ENCODE measurements at places on chromosomes 1 and 21.
A peak's percentile ranks its signal among the peaks of the same experiment; 100 is the strongest.

DNA sequence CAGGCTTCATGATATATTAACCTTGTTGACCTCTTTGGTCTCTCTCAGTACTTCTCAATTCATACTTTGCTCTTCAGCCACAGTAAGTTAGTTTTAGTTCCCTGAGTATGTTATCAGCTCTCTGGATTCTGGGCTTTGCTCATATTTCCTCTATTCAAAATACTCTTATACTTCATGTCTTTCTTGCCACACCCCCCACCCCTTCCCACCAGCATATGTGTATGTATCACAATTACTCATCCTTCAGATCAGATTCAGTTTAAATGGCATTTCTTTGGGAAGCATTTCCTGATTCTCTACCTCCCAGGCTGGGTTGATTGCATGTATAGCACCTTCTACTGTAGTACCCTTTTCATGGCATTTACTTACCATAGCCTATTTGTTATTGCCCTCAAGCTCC lies 28.3 kb downstream of the SLC30A7 start:
- DNase-seq: no peak

DNA sequence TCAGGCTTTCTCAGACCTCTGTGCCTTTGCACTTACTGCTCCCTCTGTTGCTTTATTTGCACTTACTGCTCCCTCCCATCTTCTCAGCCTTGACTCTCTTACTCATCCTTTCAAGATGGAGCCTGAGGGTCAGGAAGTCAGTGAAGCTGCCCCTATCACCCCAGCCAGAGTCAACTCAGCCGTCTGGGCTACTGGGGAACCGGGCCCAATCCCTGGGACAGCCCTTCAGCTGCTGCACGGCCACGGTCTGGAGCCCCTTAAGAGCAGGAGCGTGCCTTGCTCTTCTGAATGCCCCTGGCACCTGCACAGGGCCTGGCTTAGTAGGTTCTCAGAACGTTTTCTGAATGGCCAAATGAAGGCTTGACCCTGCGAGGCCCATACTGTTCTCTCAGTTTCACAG lies 244.4 kb downstream of the FOXD2 start:
- DNase-seq: no peak

DNA sequence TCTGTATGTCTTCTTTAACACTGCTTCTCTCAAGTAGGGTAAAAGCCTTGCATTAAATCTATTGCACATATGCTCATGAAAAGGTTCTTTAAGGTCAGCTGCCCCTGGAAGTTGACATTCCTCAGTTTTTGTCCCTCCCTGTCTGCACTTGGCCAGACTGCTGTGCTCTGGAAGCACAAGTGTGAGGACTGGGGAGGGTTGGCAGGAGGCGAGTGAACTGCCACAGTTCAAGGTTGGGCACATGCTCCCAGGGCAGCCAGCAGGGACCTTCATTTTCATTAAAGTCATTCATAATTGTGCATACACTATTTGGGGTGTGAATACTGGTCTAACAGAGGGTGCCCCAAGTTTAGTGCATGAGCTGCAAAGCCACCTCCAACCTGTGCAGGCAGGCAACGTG lies 10.9 kb upstream of the THEM5 start:
- no peak for DNase-seq

DNA sequence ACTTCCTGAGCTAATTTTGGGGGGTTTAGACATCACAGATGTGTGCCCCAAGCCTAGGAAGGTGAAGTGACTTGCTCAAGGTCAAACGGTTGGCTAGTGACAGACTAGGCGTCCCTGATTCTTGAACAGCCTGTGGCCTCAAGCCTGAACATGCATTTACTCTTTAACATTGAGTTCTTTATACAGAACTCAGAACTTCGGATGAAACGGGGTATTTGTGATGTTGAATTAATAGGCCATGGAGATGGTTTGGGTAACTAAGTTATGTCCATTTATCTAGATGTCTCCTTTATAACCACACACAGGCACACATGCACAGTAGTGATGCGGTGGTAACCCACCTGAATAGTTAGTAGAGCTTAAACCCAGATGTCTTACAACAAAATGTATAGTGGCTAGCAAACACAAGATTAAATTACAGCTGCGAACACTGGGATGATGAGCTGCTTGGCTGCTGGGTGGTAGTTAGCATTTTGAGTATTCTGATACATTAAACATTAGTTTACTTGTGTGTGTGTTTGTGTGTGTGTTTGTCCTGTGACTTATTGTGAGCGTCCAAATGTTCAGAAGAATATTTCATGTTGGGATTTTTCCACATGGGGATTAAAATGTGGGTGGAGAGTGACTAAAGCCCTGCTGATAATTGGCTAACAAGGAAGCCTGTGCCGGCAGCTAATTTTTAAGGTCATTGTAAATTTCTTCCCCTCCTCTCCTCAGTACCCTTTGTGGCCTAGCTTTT lies 2.3 kb downstream of the ATP1A1 start:
- no peak for DNase-seq

GRCh38 chr1:80468356-80468755 lies 1332.4 kb upstream of the ADGRL2 start:
- DNase-seq: no peak

DNA sequence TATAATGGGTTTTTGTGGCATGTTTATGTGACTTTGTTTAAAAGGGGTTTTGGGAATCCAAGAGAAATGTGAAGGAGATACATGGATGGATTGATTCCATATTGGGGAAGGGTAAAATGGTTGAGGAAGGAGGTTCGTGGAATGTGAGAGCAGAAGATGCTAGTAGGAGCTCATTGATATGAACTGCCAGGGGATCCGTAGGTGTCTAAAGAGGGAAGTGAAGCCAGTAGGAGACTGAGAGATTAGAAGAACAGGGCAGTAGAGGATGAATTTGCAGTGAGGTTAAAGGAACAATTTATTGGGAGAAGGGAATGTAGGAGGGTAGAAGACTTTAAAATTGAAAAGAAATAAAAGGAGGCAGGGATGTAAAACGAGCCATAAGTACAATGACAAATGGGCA lies 252.6 kb downstream of the GPR52 start:
- no peak for DNase-seq

DNA sequence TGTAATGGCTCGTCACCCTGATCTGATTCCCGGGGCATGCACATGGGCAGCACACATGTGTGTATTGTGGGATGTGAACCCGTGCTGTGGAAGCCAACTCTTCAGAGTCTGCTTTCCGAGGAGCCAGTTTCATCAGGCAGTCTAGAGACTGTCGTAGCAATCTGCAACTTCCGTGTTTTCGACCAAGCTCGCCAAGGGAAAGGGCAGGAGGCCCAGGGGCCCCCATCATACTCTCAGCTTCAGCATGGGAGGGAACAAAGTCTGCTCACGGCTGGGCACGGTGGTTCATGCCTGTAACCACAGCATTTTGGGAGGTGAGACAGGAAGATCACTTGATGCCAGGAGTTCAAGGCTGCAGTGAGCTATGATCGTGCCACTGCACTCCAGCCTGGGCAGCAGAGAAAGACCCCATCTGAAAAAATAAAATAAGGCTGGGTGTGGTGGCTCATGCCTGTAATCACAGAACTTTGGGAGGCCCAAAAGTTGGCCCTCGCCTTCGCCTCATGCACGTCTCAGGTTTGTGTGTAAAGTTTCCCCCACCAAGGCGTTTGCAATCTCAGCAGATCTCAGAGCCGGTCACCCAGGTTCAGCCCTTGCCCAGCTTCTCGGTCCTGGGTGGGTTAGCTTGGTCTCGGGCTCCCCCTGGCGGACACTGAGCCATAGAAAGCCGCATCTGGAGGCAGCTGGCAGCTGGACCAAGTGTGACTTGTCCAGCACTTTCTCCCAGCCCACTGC lies 48.5 kb upstream of the SLC25A33 start:
- DNase-seq: peak; percentile 89

DNA sequence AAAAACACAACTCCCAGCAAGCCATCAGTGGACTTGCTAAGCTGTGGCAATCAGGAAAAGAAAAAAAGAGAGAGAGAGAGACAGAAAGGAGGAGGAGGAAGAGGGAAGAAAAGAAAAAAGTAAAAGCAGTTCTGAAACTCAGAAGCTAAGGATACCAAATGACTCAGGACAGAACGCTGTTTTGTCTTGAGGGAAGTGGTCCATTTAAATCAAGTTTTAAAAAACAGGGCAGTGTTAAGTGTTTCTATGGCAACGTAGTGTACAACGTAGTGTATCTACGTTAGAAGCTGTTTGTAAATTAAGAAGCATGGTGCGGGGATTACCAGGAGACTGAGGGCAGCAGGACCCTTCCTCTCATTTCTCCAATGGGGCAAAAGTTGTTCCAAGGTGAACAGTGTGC lies 5.8 kb downstream of the ADORA3 start:
- no peak for DNase-seq
